ENCODE measurements at places on chromosomes 2 and 18.

GRCh38 chr2:168076731-168077130 is 170.7 kb downstream of the STK39 start:
- DNase-seq: no peak

DNA sequence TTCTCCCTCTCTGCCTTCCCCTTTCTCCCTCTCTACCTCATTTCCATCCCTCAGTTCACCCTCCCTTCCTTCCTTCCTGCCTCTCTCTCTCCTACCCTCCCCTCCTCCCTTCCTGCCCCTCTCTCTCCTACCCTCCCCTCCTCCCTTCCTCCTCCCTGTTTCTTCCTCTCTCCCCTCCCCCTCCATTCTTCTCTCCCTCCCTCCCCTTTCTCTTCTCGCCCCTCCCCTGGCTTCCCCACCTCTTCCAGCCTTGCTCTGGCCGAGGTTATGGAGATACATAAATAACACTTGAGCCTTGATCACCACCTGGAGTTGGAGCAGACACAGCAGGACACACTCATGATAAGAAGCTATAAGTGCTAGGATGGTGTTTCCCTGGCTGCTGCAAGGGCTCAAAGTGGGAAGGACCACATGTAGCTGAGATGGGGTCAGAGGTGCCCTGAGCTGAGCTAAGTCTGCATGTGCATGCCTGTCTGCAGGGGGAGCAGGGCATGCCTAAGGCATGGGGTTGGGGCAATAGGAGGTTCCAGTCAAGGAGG is 326.1 kb upstream of the HS6ST1 start:
- DNase-seq: no peak

- DNase-seq: no peak
Observed at GRCh38 chr2:26162963-26163362, 9.9 kb upstream of the GAREM2 start.

DNA sequence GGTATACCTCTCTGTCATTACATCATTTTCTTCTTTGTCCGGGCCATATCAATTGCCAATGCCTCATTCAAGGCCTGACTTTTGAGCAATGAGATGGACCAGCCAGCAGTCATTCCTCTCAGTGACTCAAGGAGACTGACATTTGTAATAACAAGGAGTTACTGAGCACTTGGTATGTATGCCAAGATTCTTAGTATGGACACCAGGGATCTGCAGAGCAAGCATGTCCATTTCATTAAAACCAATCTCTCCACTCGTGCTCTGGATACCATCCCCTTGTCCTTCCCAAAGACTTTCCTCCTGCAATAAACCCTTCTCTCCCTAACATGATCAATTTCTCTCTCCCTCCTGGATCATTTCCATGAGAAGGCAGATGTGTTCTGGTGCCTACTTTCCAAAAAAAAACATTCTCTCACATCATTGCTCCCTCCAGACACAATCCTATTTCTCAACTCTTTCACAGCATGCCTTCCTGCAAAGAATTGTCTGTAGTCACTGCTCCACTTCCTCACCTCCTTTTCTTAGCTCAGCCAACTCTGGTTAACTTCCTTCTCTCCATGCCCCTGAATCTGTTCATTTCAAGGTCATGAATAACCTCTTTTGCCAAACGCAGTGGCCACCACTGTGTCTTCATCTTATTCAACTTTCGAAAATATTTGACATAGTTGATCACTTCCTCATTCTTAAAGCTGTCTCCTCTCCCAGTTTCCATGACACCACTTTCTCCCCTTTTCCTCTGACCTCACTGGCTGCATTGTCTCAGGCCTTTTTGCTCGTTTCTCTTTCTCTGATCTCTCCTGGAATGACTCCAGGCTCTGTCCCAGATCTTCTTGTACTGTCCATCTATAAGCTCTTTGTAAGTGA is 102.8 kb upstream of the CYP1B1 start:
- DNase-seq: no peak

DNA sequence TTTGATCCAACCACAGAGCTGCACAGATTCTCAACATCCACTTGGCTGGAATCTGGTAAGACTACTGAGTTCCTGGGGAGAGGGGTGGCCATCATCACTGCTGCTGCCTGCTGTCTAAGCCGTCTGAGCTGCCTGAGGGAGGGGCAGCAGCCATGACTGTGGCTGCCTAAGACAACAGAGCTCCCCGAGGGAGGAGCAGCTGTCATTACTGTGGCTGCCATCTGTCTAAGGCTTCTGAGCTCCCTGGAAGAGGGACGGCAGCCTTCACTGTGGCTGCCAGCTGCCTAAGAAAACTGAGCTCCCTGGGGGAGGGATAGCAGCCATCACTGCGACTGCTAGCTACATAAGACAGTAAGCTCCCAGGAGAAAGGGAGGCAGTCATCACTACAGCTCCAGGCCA is 584.4 kb downstream of the NR4A2 start:
- no peak for DNase-seq

DNA sequence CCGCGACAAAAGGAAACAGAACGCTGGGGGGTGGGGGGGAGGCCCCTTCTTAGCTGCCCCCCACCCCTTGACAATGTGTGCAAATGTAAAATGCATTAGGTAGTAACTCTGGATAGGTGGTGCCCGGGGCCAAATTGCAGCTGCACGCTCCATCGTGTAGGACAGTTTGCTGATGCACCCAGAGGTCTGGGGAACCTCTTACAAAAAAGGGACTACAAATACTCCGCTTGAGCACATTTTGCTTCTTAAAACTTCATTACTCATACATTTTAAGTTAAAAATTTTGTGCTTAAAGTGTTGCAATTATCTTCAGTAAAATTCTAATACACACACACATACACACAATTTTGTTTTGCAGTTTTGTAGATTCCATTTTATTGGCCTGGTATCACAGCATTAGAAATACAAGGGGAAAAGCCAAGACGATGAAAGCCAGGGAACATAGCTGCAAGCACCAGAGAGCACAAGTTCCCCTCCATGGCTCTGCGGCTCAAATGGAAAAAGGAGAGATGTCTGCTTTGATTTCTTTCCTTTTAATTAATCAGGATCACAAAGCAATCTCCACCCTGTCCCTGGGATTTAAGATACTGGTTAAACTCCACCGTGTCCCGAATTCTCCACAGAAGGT is 582.1 kb downstream of the ZEB2 start:
- DNase-seq: no peak

GRCh38 chr2:241279413-241279812 is 36.1 kb downstream of the HDLBP start:
- DNase-seq: no peak

- no peak for DNase-seq
Observed at GRCh38 chr2:15584767-15585469, 6.8 kb upstream of the DDX1 start.

DNA sequence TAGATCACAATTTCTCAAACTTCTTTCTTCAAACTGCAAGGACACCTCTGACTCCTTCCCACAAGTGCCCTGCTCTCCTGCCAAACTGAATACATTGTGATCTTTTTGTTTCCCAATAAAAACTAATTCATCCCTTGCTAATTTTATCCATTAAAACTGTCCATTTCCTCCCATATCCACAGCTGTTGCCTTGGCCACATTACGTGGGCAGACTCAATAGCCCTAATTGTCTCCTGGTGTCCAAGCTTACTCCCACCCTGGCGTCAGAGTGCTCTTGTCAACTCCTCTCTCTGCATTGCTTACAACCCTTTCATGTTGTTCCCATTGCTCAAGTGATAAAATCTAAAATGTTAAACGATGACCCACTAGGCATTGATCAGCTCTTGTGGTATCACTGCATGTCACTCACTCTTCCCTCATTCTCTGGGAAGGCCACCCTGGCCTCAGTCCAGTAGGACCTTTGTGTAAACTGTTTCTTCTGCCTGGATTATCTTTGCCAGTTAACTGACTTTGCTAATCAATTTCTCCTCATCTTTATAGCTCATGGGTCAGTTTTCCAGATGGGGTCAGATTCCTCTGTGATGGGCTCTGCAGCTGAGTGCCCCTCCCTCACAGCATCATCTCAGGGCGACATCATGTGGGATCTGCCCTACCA is 525.0 kb downstream of the SLC4A3 start:
- no peak for DNase-seq

DNA sequence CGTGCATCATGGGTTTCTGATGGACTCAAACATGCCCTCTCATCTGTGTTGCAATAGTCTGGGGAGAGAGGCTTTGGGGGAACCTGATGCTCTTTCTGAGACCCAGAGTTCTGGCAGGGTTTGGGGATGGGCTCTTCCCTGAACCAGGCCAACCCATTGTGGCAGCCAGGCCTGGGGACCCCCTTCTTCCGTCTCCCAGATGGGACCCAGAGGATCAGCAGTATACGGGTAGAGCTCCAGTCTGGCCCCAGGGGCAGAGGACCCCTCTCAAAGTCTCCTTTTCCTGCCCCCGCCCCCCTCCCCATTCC is 333.7 kb downstream of the DYSF start:
- DNase-seq: no peak

DNA sequence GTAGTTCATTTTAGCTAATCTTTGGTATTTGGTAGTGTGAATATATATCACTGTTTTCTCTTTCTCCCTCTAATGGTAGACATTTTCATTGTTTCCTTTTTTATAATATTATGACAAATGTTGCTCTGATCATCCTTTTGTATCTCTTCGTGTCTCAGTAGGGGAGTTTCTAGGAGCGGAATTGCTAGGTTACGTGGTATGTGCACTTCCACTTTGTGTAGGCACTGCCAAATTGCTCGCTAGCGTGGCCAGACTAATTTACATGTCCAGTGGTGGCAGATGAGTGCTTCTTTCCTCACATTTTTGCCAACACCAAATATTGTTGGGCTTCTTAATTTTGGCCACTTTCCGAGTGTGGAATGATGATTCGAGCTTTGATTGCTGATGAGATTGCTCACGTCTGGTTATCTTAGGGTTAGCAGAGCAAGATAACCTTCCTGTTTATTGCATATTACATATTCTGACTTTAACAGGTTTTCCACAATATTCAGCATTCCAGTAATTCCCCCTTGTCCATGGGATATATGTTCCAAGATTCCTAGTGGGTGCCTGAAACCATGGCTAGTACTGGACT is 30.4 kb upstream of the GREB1 start:
- DNase-seq: no peak

GRCh38 chr2:215799194-215799593 is 214.2 kb downstream of the MREG start:
- no peak for DNase-seq

DNA sequence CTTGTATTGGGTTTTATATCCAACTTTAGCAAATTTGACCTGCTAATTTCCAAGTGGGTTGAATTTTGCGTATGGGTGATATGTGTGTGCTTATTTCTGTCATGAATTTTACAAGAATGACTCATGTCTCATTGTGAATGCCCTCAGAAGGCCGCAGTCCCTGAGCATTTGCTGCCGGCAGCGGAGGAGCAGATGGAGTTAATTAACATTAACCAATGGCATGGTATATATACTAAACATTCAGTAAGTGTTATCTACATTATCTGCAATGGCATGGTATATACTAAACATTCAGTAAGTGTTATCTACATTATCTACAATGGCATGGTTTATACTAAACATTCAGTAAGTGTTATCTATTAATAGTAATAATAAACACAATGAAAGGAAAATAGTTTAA is 90.1 kb downstream of the DOK6 start:
- no peak for DNase-seq

DNA sequence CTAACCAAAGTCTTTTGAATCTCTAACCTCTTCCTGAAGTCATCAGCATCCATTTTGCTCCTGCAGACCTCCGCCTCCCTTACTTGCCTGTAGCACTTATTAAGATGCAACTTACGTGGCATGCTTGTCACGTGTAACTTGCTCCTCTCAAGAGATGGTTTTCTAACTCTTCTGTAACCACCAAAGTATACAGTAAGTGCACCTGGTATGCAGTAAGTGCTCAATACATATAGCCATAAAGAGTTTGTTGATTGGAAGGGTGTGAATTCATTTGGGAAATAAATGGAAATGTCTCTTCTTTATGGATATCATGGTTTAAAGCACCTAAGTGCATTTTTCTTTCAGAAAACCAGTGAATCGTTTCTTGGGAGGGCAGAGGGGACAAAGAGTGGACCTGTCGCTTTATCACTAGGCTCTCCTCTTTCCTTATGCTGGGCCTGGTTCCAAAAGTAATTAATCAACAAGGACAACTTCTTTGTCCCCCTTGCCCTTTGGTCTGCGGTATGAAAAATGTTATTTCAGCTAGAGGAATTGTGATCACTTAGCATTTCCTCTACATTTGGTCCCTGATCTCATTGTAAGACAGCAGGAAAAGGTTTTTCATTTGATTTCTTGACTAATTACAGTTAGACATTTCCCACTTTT is 370.0 kb upstream of the SPRED2 start:
- no peak for DNase-seq

- no peak for DNase-seq
Observed at GRCh38 chr2:160141912-160142311, 58.2 kb downstream of the ITGB6 start.

- DNase-seq: no peak
Observed at GRCh38 chr2:195181059-195181705, 475.8 kb upstream of the SLC39A10 start.

GRCh38 chr2:68700560-68700959 is 34.1 kb upstream of the ARHGAP25 start:
- DNase-seq: no peak

GRCh38 chr2:48529194-48529593 is 760 bp upstream of the STON1 start:
- DNase-seq: no peak

DNA sequence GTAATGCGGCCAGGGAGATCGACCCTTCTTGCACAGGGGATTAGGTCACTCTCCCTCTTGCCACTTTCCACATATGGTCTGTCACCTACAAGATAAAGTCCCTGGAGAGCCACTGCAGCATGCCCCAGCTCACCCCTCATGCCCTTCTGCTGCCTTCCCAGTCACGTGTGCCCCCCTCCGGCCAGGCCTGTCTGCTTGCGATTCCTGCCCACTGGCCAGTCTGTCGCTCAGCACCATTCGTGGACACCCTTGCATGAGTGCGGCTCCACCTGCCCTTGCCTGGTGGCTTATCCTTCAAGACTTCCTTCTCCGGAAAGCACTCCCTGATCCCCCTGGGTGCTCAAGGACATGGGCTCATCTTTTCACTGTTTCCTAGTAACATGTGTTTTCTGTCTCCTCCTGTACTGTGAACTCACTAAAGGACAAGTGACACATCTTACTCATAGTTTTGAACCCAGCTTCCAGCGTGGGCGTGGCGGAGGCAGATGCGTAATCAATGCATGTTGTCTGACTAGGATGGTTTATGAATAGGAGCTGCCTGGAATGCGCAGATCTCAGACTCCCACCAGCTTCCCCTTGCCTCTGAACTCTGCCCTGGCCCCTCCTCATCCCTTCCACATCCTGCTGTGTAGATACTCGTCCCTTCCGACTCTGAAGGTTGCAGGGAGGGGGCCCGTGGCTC is 7.8 kb upstream of the NT5DC4 start:
- no peak for DNase-seq

GRCh38 chr2:38108907-38109731 is 33.2 kb upstream of the CYP1B1 start:
- DNase-seq: no peak

Measured in RPMI8226 (cell line).